ENCODE measurements at places on chromosomes 12 and 14.

- no peak for DNase-seq
These were observed 12.0 kb downstream of the PNN start for GRCh38 chr14:39186941-39187525.

- no peak for DNase-seq
These were observed 271.6 kb upstream of the RTL1 start for GRCh38 chr14:101174980-101175606.

DNA sequence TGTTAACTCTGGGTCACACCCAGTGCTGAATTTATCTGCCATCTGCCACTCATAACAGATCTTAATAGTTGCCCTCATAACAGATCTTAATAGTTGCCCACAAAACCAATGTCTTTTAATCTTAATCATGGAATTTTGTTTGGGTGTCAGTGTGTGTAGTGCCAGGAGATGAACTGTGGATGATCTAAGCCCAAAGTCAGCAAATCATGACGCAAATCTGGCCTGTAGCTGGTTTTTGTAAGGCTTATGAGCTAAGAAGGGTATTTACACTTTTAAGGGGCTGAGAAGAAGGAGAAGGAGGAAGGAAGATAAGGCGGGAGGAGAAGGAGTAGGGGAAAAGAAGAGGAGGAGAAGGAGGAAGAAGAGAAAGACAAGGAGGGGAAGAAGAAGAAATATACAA is 10.0 kb upstream of the IL26 start:
- no peak for DNase-seq

- DNase-seq: no peak
These were observed 249.1 kb upstream of the E2F7 start for GRCh38 chr12:77314378-77315052.

All from stimulated activated CD4-positive, alpha-beta T cell treated with anti-CD3 and anti-CD28 coated beads, Interleukin-1b, Interleukin-23, amount 100 ng/mL, for 1 hour (primary cell).